ENCODE measurements at places on chromosomes 16 and 17.
A peak's percentile ranks its signal among the peaks of the same experiment; 100 is the strongest.

GRCh38 chr16:66588981-66589713 is 9.9 kb downstream of the CMTM2 start:
- DNase-seq: peak; percentile 79

- no peak for DNase-seq
These were observed 4.8 kb downstream of the DHODH start for GRCh38 chr16:72013389-72013788.

- DNase-seq: no peak
These were observed 488.2 kb downstream of the RBFOX1 start for GRCh38 chr16:7820816-7821215.

- no peak for DNase-seq
These were observed 171.5 kb downstream of the PARN start for GRCh38 chr16:14458576-14458975.

DNA sequence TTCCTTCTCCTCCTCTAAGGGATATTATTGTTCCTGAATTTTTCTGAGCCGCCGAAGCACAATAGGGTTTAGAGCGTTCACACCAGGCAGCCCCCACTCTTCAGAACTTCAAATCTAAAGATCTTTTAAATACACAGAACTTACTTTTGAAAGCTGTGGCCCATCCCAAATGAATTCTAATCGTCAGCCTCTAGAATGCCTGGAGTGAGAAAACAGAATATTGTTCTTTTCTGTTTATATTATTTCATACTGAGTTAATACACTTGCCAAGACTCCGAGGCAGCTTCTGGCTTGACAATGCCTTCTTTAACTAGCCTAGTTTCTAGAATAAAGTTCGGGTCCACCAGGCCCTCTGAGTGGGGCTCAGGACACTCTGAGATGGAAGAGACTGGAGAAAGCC is 405.6 kb downstream of the WWOX start:
- DNase-seq: no peak

- no peak for DNase-seq
These were observed 69.3 kb downstream of the WWP2 start for GRCh38 chr16:69831212-69832123.

- DNase-seq: no peak
These were observed 243.9 kb downstream of the IRF8 start for GRCh38 chr16:86142801-86143236.

- DNase-seq: no peak
These were observed 11.1 kb downstream of the FLCN start for GRCh38 chr17:17225901-17226300.

GRCh38 chr17:30958187-30958586 is 12.7 kb upstream of the RNF135 start:
- no peak for DNase-seq

DNA sequence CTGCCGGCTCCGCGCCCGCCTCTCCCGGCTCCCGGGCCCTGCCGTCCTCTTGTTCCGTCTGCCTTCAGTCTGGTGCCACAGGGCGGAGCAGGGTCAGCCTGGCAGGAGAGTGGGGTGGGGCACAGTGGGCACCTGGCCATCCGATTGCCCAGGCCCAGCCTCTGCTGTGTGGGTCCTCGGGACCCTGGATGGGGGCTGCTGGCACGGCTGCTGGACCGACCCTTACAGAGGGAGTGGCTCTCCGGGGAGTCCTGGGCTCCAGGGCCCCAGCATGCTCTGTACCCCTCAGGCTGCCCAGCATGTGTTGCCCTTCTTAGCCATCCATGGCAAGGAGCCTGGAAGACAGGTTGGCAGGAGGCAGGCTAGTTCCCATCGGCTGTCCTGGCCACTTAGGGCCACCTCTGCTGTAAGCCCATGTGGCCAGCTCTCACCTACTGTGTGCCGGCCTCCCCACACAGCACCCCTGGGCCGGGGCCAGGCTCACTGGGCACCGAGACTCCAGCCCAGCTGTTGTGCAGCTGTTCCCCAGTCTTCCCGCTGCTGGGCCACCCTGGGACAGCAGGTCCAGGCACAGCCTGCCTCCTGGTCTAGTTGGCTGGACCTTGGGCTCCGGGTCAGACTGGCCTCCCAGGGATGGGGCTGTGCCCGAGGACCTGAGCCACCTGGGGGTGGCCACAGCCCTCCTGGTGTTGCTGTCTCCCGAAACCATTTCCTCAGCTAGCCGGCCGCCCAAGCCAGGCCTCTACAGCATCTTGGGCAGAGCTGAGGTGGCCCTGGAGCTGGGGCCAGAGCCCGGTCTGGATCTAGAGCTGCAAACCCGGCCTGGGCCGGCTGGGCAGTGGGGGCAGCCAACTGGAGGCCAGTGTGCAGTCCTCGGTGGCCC is 24.9 kb downstream of the BAHCC1 start:
- no peak for DNase-seq

DNA sequence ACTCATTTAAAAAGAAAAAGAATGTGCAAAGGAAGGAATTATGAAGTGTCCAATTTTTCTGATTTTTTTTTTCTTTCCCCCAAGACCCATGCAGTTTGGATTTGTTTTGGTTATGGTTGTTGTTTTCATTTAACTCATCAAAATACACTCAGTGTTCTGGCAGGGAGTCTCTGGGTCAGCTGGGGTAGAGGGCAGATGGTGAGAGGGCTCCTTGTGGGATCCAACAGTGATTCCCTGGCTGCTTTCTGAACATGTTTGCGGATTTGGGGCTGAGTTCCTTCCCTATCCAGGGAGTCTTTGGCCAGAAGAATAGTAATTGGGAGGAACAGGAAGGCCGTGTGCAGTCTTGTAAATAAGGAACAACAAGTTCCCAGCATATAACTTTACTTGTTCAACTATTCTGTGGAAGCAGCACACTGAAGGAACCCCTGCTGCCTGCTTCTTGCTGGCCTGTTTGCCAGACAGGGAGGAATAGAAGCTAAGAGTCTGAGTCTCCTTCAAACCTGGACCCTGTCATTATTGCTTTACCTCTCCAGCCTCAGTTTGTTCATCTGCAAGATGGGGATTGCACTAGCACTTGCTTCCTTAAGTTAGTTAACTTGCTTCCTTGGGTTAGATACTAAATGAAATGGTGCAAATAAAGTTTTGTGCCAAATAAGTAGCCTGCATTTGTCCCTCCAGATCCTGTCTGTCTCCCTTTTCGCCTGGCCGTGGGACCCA is 32.1 kb downstream of the C17orf67 start:
- no peak for DNase-seq

DNA sequence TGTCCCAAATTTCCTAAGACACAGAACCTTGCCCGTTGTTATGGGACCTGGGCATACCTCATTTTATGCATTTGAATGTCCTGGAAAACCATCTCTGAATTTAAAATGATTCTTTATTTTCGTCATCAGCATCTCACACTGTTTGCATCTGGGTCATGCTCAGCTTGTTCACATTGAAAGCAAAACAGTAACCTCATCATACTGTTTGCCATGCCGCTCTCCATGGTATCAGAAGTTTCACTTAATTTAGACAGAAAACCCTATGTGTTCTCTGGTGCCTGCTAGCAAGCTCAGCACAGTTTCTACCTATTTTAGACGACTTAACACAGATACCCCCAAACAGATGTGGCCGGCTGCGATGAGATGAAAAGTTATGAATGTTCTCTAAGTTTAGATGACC is 292.1 kb downstream of the SNX29 start:
- DNase-seq: no peak

DNA sequence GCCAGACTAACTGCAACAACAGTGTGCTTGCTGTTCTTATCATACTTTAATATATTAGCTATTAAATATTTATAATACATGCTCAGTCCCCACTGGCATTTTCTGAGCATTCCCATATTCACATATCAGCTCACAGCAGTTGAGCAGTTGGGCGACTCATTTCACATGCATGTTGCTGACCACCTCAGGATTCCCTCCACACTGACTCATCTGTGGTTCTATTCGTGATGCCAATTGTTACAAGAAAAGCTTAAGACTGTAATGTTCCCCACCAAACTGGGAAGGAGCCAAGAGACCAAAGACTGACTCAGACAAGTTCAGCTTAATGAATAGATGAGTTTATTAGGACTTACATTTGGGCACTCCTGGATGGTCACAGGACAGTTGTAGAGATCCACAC is 100.3 kb upstream of the KIF2B start:
- DNase-seq: no peak

DNA sequence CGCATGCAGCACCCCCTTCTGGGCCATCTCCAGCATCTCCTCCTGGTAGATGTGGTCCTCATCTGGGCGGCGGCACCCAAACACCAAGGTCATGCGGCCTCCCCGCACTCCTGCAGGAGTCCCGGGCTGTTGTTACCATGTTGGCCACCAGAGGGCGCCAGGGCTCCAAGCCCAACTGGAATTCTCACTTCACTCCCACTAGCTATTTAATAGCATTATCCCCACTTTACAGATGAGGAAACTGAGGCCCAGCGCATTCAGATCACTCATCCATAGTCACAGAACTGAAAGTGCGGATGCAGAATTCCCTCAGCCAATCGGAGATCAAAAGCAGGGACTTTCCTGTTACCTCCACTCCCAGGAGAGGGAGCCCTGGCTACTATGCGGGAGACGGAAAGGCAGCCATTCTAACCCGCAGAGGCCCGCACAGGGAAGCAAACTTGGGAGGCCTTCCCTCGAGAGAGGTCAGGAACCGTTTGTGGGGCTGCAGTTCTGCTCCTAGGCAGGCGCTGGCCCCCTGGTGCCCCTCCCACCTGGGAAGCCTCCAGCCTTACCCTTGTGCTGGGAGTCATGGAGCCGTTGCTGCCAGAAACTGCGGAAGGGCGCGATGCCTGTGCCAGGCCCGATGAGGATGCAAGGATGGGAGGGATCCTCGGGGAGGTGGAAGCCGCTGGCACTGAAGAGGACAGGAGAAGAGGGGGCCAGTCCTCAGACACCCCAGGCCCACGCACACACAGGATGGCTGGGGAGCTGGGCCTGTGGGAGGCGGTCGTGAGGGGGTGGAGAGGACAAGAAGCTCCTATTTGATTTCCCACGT is 40.1 kb downstream of the NOS2 start:
- peak; percentile 73 for DNase-seq

- DNase-seq: no peak
These were observed 3.8 kb downstream of the SNX29 start for GRCh38 chr16:11980136-11980844.

- no peak for DNase-seq
These were observed 53.6 kb upstream of the SDK2 start for GRCh38 chr17:73697872-73698271.

GRCh38 chr16:3131755-3132377 is 3.0 kb upstream of the ZNF213 start:
- peak; percentile 37 for DNase-seq

- DNase-seq: peak; percentile 83
These were observed 24.2 kb downstream of the KLHL36 start for GRCh38 chr16:84672276-84673202.

GRCh38 chr17:8126491-8127066 is 2.7 kb upstream of the HES7 start:
- no peak for DNase-seq

DNA sequence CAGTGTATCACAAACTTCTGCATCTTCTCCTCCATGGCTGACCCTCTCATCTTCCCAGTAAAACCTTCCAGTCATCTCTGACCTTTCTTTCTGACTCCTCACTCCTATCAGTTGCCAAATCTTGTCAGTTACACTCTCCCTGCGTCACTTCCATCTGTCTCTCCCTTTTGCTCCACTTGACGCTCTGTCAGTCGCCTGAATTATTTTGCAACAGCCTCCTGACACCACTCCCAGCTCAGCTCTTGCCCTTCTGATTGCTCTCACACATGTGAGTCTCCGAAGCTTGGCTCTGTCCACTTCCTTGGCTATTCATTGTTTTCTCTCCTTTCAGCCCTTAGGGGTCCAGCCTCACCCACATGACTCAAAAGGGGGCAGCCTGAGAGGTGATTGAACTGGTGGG is 27.7 kb downstream of the DHRS7C start:
- no peak for DNase-seq

GRCh38 chr17:50181591-50182560 is 16.1 kb downstream of the SGCA start:
- no peak for DNase-seq

DNA sequence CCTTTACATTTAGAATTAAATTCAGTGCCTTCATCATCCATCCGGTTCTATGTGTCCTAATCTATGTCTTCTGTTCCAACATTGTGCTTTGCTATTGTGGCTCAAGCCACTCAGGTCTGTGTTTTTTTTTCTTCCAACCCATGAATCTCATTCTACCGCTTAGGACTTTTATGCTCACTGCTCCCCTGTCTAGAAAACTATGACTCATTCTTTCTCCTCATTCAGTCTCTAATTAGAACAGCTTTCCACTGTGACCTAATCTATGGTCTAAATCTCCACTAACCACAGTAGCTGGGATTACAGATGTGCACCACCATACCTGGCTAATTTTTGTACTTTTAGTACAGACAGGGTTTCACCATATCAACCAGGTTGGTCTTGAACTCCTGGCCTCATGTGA is 418.7 kb downstream of the KCNJ2 start:
- DNase-seq: no peak

GRCh38 chr16:66399031-66399430 is 28.1 kb upstream of the BEAN1 start:
- no peak for DNase-seq

DNA sequence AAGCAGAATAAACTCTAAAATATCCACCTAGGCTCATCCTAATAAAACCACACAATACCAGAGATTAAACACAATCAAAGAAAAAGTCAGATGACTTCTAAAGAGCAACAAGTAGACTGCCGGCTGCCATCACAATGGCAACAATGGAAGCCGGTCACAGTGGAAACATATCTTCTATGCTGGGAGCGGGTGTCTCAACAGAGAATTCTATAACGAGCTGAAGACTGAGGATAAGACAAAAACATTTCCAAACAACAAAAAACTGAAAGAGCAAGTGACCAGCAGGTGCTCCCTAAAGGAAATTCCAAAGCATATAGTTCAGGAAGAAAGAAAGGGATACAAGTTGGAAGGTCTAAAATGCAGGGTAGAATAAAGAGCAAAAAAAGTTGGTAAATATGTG is 8.9 kb downstream of the NSMCE1 start:
- DNase-seq: no peak

DNA sequence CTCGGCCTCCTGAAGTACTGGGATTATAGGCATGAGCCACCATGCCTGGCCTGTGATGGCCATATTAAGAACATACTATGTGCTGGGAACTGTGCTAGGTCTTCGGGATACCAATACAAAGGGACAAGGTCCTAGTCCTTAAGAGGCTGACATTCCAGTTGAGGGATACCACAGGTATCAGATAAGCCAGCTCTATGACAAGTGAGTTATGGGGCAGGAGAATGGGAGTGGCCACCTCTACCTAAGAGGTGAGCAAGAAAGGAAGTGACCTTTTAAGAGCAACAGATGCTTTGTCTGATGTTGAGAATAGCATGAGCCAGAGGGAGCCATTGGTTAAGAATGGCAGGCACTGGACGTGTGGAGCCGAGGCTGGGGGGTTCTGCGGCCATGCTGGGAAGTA is 27.0 kb downstream of the ADORA2B start:
- DNase-seq: no peak

GRCh38 chr17:61997664-61998063 is 67.4 kb downstream of the MED13 start:
- DNase-seq: no peak

DNA sequence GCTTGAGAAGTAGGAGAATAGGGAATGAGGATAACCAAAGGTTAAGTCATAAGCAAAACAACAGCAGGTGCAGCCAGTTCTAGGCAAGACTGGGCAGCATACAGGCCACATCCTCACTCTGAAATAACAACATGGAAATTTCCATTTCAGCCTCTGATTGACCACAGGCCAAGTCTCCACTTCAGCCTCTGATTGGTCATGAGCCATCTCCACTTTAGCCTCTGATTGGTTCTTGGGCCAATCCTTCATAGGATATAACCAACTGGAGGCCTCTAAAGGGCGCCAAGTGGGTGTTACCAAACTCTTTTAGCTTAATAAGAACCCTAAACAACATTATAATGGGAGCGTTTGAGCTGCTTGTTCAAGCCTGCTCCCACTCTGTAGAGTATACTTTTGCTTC is 512.0 kb downstream of the NPIPA7 start:
- DNase-seq: no peak

All from CD8-positive, alpha-beta T cell (primary cell).